ENCODE measurements at places on chromosomes 7 and 10. TPM values are rescaled to one million over a fixed set of nuclear protein-coding genes. Genes with fewer than 3 reads are reported as not detected.

NPSR1 gene
- total RNA-seq: not detected

TEX36 gene
- total RNA-seq: not detected

DNA sequence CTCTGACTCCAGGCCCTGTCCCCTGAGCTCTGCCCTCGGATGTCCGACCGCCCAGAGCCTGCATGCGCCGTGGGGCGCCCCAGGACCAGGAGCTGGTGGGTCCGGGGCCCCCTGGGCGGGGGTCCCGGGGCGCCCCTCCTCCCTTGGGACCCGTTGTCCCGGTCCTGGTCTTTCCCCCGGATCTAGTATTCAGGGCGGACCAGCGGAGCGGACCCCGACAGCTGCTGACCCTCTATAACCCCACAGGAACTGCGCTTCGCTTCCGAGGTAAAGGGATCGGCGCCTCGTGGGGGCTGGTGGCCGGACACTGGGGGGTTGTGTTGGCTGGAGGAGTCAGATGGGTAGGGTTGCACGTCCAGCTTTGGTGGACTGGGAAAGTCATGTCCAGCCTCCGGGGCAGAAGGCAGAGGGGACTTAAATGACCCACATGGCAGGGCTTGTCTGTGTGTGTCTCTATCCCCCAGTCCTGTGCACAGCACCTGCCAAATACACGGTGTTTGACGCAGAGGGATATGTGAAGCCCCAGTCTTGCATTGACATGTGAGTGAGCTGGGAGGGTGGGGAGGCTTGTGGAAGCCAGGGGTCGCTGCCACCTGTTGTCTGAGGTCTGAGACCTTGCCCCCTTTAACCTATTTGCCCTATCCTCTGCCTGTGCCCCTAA is 520 bp downstream of the MOSPD3 start:
- peaks cover 14% of the 10 kb centered on the region for H3K36me3 ChIP-seq
- H3K4me3 ChIP-seq: peak overlapping the region; percentile 95
- peaks cover 6% of the 10 kb centered on the region for H3K27me3 ChIP-seq
- peak overlapping the region; percentile 78 for H3K27ac ChIP-seq

DNA sequence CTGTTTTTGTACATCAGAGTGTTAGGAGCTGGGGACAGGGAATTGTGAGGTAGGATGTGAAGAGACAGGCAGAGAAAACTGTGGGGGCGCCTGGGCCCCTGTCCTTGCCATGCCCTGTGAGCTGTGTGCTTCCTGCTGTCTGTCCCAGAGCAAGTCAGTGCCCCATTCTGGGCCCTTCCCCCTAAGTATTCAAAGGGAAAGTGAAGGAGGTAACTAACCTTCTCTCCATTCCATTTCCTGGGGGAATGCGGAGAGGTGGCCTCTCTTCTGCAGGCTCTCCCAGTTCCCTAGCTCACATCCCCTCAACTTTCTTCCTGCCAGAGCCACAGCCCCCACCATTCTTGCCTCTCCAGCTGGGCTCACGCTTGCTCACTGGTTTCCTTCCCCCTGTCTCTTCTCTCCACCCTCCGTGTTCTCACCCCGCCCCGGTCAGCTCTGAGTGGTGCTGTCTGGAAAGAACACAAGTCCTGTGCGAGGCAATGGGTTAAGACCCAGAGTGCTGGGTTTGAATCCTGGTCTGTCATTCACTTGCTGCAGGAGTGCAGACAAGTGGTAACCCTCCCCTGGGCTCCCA is 9.7 kb upstream of the VSIR start:
- H3K4me3 ChIP-seq: no peak overlapping the region
- H3K27ac ChIP-seq: peak overlapping the region; percentile 11
- H3K27me3 ChIP-seq: peaks cover 4% of the 10 kb centered on the region
- peaks cover 46% of the 10 kb centered on the region for H3K4me1 ChIP-seq
- peaks cover 4% of the 10 kb centered on the region for H3K36me3 ChIP-seq
- DNase-seq: no peak

DNA sequence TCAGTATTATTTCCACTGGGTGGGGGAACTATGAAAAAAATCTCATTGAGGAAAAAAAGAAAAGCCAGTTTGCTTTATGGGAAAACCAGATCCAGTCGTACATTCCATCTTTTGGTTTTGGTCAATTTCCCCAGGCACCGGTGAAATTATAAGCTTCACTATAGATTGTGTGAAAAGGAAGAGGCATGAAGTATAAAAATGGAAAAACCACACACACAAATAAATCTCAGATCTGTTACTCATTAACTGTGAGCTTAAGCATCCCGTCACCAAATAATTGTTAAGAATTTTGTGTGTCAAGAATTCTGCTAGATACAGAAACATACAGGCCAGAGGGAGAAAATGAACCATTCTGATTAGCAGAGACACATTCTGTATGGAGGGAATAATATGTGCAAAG is 405.5 kb upstream of the CELF2 start:
- H3K4me3 ChIP-seq: no peak overlapping the region
- H3K27ac ChIP-seq: no peak overlapping the region
- no peaks in the 10 kb centered on the region for H3K36me3 ChIP-seq
- H3K4me1 ChIP-seq: no peaks in the 10 kb centered on the region

All from activated CD8-positive, alpha-beta T cell treated with anti-CD3 and anti-CD28 coated beads, Interleukin-2, amount 10 ng/mL, durations not matched to agents 7 days and 5 days (primary cell).